Fibroblast of the aortic adventitia (primary cell): ENCODE measurements at places on chromosomes 11 and 22. TPM values are rescaled to one million over a fixed set of nuclear protein-coding genes. Genes with fewer than 3 reads are reported as not detected.

DNA sequence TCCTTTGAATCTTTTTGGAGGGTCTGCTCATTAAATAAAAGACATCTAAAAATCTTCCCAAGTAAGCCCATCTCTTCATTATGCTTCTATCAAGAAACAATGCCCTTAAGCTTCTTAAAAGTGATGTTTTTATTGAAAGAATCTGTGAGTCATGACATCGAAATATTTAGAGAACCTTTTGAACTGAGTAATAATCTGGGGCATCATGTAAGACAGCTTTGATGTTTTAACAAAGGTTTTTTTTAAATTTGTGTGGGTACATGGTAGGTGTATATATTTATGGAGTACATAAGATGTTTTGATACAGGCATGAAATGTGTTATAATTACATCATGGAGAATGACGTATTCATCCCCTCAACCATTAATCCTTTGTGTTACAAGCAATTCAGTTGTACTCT, 46.8 kb downstream of the PLAAT5 start:
- no peak for DNase-seq

GRCh38 chr11:28026634-28027290, 81.2 kb downstream of the KIF18A start:
- no peak for DNase-seq

GRCh38 chr11:128039140-128040021, 548.0 kb downstream of the ETS1 start:
- DNase-seq, result peak; percentile 95

DNA sequence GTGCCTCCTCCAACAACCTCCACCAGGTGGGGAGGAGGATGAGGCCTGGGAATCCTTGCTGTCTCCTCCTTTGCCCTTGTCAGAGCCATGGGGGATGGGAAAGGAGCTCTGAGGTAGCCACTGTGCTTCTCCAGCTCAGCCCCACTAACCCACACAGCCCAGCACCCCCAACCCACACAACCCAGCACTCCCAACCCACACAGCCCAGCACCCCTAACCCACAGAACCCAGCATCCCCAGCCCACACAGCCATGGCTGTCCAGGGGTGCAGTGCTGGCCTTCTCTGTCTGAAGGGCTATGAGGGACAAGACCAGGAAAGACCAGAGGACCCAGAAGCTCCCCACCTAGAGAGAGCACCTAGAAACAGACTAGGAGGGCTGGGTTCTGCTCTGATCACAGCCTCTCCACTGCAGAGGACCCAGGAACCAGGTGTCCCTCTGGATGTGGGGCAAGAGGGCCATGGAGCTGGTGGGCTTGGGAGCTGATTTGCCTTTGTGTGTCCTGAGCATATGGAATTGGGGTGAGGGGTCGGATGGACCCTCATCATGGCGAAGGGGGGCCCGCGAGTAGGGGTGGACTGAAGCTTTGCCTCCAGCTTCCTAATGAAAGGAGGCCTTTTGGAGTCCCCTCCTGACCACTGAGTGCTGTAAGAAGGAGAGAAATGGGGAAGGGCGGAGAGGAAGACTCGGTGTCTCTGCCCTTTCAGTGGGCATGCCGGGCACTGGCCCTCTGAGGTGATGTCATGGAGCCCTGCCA, 117.6 kb upstream of the THY1 start:
- DNase-seq, result no peak

DNA sequence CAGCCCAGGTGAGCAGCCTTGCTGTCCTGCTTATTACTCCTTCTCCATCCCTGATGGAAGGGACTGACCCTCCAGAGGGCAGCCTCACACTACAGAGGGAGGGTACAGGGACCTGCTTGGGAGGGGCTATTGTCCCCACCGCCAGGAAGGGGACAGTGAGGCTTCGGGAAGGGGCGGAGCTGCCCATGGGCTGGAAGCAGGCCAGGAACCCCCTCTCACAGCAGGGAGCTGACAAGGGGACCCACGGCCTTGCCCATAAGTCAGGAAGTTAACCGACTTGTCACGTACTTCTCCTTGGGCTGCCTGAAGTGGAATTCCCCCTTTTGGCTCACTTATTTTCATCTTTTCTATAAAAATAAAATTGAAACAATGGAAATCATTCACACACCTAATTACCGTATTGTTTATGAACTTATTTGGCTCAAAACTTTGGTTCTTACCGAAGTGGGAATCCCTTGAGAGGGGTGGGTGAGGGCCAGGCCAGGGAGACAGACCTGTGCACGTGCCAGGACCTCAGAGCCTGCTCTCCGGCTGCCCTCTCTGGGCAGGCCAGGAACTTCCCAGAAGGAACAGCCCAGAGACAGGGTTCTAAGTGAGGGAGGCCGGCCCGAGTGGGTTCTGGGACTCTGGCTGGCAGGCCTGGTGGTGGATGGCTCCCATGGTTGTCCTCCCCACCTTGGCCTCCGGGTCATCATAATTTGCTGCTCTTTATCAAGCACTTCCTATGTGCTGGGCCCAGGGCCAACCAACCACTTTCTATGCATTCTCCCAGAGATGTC, 5.8 kb downstream of the MGAT3 start:
- no peak for DNase-seq

GRCh38 chr11:86303257-86303656, 1.2 kb downstream of the HIKESHI start:
- DNase-seq, result no peak

- DNase-seq, result no peak
Observed at GRCh38 chr11:27616711-27617110, 83.5 kb downstream of the BDNF start.

GRCh38 chr22:26702906-26703830, 45.8 kb downstream of the MIAT start:
- peak; percentile 18 for DNase-seq

- no peak for DNase-seq
Observed at GRCh38 chr11:12269104-12269441, 108.3 kb upstream of the PARVA start.

- DNase-seq, result no peak
Observed at GRCh38 chr11:61071208-61071681, 31.0 kb upstream of the CD5 start.

- DNase-seq, result no peak
Observed at GRCh38 chr11:100404907-100405306, 282.2 kb upstream of the ARHGAP42 start.

GRCh38 chr11:118435290-118435892, 901 bp upstream of the KMT2A start:
- DNase-seq, result peak; percentile 30

- no peak for DNase-seq
Observed at GRCh38 chr11:119181677-119182412, 3.4 kb upstream of the NHERF4 start.

DNA sequence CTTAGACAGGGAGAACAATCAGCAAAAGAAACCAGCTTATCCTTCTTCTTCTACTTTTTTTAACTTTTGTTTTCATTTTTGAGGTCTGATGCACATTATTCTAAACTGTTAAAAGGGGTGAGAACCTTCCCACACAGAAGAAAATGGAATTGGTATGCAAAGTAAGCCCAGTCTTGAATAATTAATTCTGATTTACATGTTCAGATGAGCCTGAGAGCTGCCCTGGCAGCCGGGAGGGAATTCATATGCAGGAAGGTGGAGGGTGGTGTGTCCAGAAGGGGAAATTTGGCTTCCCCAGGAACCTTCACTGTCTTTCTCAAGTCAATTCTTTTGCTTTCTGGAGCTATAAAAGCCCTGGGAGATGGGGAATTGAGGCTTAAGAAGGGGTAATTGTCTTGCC, 181.0 kb downstream of the INSC start:
- no peak for DNase-seq

DNA sequence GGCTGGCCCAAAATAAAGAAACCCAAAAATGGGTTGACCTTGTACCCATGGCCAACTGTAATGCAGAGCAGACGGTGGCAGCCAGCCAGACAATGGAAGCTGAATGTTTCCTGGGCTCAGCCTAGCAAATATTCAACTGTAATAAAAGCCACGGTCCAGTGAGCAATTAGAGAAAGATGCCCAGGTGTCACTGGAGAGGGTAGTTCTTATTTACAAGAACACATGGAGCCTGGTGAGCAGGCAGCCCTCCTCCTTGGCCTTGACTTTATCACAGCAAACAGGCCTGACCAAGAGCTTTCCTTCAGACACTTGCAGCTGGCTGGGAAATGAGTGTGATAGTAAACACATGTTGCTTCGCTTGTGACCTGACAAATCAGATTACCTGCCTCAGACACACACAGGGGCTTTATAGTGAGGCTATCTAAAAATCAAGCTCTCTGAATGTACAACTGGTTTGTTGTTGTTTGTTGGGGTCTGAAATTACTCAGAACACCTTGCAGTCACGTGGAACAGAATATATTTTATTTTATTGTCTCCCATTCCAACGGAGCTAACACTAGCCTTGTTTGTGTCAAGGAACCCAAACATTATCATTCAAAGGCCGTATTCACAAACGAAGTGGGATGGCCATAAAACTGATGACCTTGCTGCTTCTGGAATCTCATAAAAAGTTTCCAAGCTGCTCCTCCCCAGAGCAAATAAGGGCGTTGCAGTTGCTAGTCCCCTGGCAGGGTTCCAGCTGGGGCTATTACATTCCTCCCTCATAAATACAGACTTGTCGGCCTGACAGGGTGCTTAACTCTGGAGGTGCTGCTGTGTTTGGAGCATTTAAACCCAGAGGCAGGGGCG, 161.1 kb downstream of the BBOX1 start:
- DNase-seq, result peak; percentile 74

- DNase-seq, result no peak
Observed at GRCh38 chr22:50626850-50627641, 906 bp downstream of the ARSA start.

GRCh38 chr11:69381681-69382130, 87.8 kb downstream of the MYEOV start:
- DNase-seq, result no peak

- DNase-seq, result no peak
Observed at GRCh38 chr11:20084921-20085814, 75.1 kb downstream of the DBX1 start.

- DNase-seq, result no peak
Observed at GRCh38 chr11:97702951-97703350, 1313.1 kb downstream of the JRKL start.

- no peak for DNase-seq
Observed at GRCh38 chr11:38254913-38255312, 1656.9 kb upstream of the RAG2 start.

- DNase-seq, result peak; percentile 93
Observed at GRCh38 chr11:1335811-1336761, 26.7 kb upstream of the TOLLIP start.

DNA sequence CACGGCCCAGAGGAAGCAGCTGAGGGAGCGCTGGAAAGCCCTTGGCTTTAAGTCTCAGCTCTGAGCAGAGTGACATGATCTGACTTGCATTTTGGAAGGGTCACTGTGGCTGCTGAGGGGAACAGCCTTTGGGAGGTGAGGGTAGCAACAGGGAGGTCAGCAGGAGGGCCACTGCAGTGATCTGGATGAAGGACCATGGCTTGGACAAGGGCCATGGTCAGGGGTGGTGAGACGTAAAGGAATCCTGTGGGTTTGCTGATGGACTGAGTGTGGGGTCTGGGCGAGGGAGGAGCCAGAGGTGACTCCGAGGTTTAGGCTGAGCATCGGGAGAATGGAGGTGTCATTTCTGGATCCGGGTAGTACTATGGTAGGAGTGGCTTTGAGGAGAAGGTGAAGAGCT, 33.3 kb downstream of the SGSM3 start:
- no peak for DNase-seq

- DNase-seq, result no peak
Observed at GRCh38 chr22:24061124-24061684, 50.1 kb downstream of the CABIN1 start.

- peak; percentile 37 for DNase-seq
Observed at GRCh38 chr11:77039491-77040400, 5.5 kb downstream of the B3GNT6 start.

DNA sequence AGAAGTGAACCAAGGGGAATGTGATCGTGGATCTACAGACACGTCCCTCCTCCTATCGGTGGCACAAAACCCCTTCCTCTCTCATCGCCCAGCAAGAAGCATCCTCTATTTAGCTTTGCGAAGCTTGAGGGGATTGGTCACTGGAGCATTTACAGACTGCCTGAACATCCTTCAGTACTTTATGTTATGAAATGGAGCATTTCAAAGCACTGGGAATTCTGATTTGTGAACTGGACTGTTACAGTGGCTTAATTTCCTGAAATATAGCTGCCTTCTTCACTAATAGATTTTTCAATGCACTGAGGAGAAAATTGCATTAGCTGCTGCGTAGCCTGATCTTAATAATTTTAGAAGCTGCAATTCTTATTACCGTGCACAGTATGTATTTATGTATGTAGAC, 344.5 kb downstream of the LARGE1 start:
- DNase-seq, result no peak

DNA sequence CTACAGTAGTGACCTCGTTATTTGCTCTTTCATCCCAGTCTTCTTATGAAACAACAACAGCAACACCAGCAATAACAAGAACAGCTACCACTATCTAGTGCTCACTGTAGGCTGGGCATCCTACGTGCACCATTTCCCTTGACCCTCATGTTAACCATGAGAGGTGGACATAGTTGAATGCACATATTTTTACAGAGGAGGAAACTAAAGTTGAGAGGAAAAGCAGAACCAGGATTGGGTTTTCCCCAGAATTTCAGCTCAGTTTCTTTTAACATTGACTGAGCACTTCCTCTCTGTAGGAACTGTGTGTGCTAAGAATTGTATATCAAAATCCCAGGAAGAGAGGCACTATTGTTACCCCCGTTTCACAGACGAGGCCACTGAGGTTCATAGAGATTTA, 39.4 kb upstream of the TSPAN18 start:
- DNase-seq, result no peak

DNA sequence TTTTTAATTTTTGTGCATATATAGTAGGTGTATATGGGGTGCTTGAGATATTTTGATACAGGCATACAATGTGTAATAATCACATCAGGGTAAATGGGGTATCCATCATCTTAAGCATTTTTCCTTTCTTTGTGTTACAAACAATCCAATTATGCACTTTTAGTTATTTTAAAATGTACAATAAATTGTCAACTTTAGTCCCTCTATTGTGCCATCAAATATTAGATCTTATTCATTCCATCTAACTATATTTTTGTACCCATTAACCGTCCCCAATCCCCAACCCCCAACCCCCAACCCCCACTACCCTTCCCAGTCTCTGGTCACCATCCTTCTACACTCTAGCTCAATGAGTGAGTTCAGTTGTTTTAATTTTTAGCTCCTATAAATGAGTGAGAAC, 335.1 kb upstream of the C11orf87 start:
- DNase-seq, result no peak

GRCh38 chr22:22600531-22601261, 41.6 kb upstream of the PRAME start:
- DNase-seq, result no peak

GRCh38 chr22:44023404-44024287, 456 bp upstream of the PARVB start:
- peak; percentile 27 for DNase-seq

- DNase-seq, result no peak
Observed at GRCh38 chr22:41201141-41201540, 4.0 kb upstream of the L3MBTL2 start.

The P4HA3 gene
- 1.9 and 4.4 TPM in 2 replicates for total RNA-seq

The ACR gene
- total RNA-seq, result not detected in 2 replicates

The SLC22A9 gene
- not detected in 2 replicates for total RNA-seq

The P2RY2 gene
- 0.18 TPM in 1 of 2 replicates, not detected in the other for total RNA-seq

The CRYBB3 gene
- total RNA-seq, result not detected in 2 replicates

The BDNF gene
- total RNA-seq, result 2.0 and 8.1 TPM in 2 replicates

The ZBTB16 gene
- total RNA-seq, result 0.27 and 0.41 TPM in 2 replicates

The GTPBP1 gene
- 19.6 and 26.8 TPM in 2 replicates for total RNA-seq

The SMIM35 gene
- total RNA-seq, result not detected in 2 replicates

The DDIAS gene
- 0.16 and 14.3 TPM in 2 replicates for total RNA-seq

The PEX26 gene
- total RNA-seq, result 26.1 and 41.7 TPM in 2 replicates

The PPP1CA gene
- 97.6 and 129 TPM in 2 replicates for total RNA-seq

The TRPM5 gene
- not detected in 2 replicates for total RNA-seq

The FADS3 gene
- 22.1 and 35.9 TPM in 2 replicates for total RNA-seq

The ZC3H12C gene
- 8.7 and 17.4 TPM in 2 replicates for total RNA-seq

The APOBEC3C gene
- 5.2 and 18.9 TPM in 2 replicates for total RNA-seq

The SLC29A2 gene
- 0.36 TPM in 1 of 2 replicates, not detected in the other for total RNA-seq

The RSF1 gene
- total RNA-seq, result 44.5 and 293 TPM in 2 replicates
